ENCODE measurements at places on chromosomes 1 and 21.
A peak's percentile ranks its signal among the peaks of the same experiment; 100 is the strongest.

- no peak for DNase-seq
These were observed 21.7 kb downstream of the SELP start for GRCh38 chr1:169608226-169608625.

DNA sequence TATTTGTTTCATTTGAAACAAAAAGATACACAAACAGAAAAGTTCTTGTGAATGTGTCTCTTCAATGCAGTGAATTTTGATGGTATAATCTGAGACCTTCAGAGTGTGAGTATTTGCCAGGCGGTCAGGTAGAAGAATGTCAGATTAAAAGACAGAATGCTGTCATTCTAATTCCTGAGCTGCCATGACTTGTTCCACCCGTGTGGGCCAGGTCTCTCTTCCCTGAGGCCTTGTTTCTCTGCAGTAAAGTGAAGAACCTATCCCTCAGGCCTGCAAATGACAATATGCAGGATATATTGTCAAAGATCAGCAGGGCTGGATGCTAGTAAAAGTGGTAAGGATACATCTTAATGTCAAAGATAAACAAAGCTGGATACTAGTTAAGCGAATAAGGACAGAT is 111.4 kb downstream of the ZP4 start:
- no peak for DNase-seq

GRCh38 chr1:55695552-55695951 is 480.4 kb upstream of the USP24 start:
- DNase-seq = no peak

DNA sequence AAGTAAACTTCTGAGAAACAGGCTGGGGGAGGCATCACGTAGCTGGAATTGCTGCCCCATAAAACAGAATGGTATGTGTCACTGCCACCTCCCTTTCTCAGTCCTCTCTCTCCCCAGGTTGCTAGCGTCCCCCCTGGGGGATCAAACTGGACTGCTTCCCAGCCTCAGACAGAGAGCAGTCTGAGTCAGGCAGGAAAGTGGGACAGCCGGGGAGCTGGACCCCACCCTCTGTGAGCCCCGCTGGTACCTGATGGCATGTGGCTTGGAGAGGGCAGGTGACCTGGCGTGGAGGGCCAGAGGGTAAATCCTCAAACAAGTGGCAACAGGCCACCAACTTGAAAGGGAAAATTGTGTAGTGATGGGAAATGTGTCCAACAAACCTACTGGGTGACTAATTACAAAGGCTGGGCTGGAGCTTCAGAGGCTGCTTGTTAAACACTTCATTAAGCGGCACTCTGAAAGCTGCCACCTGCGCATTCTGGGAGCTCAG is 1.0 kb upstream of the SFN start:
- peak; percentile 65 for DNase-seq

GRCh38 chr21:14773777-14774345 is 227.7 kb upstream of the SAMSN1 start:
- peak; percentile 29 for DNase-seq

GRCh38 chr1:28129150-28129549 is 40.7 kb upstream of the EYA3 start:
- peak; percentile 63 for DNase-seq

- DNase-seq = no peak
These were observed 24.7 kb downstream of the EPHX1 start for GRCh38 chr1:225834417-225835329.

GRCh38 chr1:52140633-52141512 is 1.0 kb upstream of the ZFYVE9 start:
- no peak for DNase-seq

DNA sequence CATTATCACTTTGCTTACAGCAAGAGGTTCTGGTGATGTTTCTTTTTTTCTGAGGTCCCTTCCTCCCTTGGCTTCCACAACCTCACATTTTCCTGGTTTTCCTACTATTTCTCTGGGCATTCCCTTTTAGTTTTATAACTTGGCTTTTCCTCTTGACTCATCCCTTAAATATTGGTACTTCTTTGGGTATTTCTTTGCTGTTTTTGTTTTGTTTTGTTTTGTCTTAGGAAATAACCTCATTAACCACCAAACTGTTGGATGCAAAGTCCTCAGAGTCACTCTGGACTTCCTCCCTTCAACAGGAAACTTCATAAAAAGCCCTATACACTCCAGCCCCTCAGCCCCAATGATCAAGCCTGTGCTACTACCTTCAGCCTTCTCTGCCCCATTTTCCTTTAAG is 211.1 kb downstream of the DUSP10 start:
- DNase-seq = no peak

DNA sequence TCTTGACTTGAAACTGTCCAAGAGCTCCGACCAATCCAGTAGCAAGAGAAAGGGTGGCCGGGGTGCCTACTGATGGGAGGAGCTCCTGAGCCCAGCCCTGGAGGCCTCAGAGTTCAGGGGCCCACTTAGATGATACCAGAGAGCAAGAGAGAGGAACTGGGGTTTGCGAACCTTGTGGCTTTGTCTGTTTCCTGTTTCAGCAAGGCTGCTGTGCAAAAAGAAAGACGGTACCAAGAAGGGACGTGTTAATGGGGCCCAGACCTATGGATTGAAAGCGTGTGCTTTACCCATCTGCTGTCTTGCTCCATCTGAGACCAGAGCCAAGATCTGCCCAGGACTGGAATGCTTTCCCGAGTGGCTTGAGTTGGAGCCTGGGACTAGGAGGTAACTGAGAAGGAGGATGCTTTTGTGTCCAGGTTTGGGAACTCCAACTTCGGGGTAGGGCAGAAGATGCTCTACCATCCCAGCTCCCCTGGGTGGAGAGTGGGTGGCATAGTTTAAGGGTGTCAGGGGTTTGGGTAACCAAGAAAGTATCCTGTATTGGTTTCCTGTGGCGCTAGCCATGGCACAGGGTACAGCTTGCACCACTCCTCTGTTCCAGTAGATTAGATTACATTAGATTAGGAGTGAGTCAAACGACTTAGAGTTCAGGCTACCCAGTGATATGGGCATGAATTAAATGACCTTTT is at the start of gene TRAF3IP3:
TRAF3IP3 (plus strand) TSS at position 128 of the 689 bp plus-strand sequence. CDS start 3,987 bp downstream, outside the sequence.
- DNase-seq = no peak

DNA sequence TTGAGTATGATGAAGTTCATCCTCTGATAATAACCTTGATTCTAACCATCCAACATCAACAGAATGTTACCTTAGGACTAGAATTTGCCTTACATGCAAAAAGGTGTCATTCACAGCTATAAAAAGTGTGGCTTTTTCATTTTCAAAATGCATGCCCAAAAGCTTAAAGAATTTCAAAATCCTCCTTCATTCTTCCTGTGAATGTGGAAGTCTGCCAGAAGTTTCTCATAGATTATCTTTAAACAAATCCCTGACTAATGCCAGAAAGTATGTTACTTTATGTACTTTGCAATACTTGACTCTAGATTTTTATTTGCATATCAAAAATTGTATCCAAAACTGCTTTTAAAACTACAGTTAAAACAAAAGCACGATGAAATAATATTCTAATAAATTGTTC is 270.6 kb upstream of the ZRANB2 start:
- DNase-seq = no peak

DNA sequence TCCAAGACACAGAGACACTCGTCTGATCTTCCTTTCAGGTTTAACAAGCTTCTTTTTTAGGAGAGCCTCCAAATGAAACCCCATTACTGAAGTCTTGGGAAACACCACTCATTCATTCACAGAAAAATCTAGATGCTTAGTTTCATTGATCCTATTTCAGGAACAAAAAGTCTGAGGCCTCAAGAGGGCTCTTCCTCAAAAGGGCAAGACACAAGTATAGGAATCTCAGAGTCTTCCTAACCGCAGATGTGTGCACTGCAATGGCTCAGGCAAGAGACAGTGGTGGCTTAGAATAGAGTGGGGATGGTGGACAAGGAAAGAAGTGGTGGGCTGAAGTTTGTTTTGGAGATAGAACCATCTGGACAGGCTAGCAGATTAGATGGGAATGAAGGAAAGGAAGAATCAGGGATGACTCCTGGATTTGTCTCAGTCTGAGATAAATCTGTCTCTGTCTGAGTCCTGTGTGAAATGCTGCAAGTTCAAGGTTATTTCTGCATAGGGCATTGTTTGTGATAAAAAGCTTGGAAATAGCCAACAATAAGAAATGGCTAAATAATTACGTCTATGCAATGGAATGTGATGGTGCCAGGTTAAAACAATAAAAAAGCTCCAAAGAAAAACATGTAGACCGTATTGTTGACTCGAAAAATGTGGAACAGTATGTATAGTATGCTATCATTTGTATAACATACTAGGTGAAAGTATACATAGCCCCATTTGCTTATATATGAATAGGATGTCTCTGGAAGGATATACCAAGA is 8.9 kb upstream of the CTSE start:
- DNase-seq = no peak

- DNase-seq = no peak
These were observed 20.7 kb upstream of the ABCB10 start for GRCh38 chr1:229579059-229579673.

DNA sequence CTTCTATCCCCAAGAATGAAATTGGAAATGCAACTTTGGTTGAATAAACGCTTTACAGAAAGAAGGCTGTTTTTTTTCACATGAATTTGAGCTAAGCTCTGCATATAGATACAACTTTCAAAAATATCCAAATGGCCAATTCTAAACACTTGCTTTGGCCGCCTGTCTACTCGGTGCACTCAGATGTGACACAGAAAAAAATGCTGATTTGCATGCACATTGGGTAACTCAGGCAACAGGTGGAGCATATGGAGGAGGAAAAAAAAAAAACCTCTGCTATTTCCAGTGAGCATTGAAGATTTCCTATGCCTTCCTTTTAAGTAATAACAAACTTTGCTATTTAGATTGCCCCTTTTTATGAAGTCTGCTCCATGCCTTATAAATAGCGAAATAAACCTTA is 262.5 kb downstream of the GRIK1 start:
- no peak for DNase-seq

GRCh38 chr1:26053718-26054560 is 8.0 kb upstream of the SLC30A2 start:
- DNase-seq = no peak

DNA sequence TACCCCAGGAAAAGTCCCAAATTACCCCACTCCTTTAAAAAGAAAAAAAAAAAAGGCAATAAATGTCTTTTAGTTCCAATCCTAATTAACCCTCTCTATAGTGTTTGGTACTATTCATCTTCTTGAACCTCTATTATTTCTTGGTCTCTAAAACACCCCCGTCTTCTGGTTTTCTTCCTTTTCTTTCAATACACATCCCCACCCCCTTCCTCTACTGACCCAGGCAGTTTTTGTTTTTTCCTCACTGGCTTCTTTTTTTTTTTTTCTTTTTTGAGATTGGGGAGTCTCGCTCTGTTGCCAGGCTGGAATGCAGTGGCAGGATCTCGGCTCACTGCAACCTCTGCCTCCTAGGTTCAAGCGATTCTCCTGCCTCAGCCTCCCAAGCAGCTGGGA is 26.1 kb downstream of the EGLN1 start:
- no peak for DNase-seq

GRCh38 chr1:23100074-23100748 is 68.4 kb downstream of the LUZP1 start:
- DNase-seq = no peak

DNA sequence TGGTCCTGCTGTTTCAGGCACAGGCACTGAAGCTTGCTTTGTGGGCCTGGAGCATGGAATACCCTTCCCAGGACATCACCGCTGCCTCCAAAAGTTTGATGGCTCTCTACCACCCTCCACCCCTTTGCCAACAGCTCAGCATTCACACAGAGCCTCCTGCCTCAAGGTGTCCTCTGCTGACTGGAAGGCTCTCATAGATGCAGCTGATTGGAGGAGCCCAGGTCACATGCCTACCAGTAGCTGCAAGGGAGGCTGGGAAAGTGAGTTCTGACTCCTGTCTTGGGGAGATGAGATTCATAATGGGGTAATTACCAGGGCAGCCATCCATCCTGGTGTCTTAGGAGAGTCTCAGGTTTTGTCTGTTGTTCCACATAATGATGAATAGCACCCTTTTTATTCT is 124.8 kb upstream of the GRIK3 start:
- peak; percentile 27 for DNase-seq

- DNase-seq = no peak
These were observed 36.4 kb downstream of the ITGB3BP start for GRCh38 chr1:63486629-63487028.

GRCh38 chr21:16071092-16071491 is 341.3 kb downstream of the USP25 start:
- DNase-seq = no peak

DNA sequence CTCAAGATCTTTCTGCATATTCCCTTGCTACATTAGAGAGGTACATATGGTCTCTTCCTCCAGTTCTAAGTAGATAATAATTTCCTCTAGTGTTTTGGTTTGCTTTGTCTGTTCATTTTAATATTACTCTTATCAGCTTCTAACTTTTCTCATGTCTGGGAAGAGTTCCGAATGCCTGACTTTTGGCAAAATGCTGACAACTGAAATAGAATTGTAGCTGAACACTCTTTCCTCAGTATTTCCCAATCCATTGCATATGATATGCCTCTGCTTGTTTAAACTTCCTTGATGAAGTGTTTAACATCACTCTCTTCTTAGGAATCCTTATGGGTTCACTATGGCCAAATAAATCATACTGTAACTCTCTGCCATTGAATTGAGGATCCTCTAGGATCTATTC is 1510.1 kb downstream of the MRPL39 start:
- no peak for DNase-seq

GRCh38 chr1:160400223-160400645 is at the start of gene VANGL2:
VANGL2 (plus strand) TSS chr1:160400564; CDS start chr1:160415838, 15,274 bp downstream.
- no peak for DNase-seq

DNA sequence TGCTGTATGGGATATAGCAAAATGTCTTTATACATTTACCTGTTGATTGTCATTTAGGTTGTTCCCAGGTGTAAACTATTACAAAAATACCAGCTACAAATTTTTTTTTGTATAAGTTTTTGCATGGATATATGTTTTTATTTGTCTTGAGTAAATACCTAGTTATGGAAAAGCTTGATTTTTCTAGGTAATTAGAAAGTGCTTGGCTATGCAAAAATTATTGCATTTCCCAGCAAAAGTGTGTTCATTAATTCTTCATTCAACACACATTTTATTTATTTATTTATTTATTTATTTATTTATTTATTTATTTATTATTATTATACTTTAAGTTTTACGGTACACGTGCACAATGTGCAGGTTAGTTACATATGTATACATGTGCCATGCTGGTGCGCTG is 22.1 kb downstream of the PDE4B start:
- DNase-seq = no peak

DNA sequence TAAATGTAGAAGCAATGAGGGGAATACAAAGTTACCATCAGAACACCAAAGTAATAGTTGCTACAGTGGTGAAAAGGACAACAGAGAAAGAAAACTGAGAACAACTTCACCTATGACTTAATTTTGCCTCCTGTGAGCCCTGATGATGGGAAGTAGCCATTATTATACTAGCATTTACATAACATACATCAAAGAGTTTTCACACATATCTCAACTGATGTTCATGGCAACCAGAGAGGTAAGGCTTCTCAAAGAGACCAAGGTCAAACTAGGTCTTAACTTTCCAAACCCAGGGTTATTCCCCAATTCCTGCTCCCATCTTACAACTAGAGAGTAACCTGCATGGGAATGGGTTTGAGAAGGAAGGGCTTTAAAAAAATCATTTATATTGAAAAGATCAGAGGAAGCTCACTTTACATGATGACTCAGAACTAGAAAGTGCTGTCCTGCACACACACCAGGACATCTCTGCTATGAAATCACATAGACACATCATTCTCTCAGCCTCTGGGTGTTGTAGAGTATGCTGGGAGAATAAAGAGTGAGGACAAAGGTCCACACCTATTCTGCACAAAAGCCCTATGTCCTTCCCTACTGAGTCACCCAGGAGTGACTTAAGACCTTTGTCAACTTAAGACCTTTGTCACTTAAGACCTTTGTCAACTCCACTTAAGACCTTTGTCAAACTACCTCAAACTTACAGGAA is 179.7 kb downstream of the TNFSF18 start:
- DNase-seq = peak; percentile 93

Measured in HCT116 (cell line).